HTR-8/SVneo (cell line): ENCODE measurements at places on chromosomes 11 and 22.

- DNase-seq, result no peak
These were observed 63.2 kb upstream of the DEUP1 start for GRCh38 chr11:93267383-93267782.

DNA sequence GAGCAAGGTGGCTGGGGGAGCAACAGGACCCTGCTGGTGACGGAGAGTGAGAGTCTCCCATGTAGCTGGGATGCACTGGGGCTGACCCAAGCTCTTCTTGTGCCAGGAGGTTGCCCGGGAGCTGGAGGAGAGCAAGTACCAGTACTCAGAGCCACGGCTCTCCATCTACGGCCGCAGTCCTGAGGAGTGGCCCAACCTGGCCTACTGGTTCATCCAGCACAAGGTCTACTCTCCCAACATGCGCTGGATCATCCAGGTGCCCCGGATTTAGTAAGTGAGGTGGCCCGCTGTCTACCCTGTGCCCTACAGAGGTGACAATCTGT is 40.4 kb downstream of the AMPD3 start:
- no peak for DNase-seq

- DNase-seq, result peak; percentile 92
These were observed 118.8 kb upstream of the CADM1 start for GRCh38 chr11:115623021-115623451.

DNA sequence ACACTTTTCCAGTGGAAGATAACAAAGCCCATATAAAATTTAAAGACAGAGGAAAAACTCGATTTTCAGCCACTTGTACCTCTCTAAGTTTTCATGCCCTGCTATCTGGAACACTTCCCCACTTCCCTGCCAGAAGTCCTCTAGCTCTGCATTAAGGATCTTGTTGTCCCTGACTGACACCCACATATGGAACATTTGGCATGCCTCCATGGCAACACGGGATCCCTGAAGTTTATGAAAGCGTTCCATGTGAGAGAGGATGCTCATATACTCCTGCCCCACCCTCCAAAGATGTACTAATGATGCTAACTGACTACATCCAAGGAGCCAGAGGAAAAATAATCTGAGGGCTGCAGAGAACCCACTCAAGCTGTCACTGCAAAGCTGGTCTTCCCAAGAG is 8.8 kb upstream of the C11orf91 start:
- no peak for DNase-seq

- DNase-seq, result no peak
These were observed 82.6 kb downstream of the MICAL2 start for GRCh38 chr11:12192794-12193514.

DNA sequence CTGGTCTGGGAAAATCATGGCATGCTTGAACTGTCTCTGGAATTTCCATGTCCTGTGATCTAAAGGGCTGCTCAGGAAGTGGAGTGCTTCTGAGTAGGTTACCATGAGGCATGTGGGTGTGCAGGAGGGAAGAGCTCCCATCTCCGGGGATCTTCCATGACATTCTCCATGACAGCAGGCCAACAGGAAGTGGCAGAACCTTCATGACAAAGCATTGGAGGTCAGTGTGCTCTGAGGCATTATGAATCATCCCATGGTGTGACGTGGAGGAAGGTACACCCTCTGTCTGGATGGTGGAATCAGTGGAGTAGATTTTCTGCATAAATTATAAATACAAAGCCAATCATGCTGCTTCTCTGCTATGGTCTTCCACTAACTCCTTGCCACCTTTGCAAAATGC is 139.6 kb upstream of the E2F8 start:
- DNase-seq, result peak; percentile 54

DNA sequence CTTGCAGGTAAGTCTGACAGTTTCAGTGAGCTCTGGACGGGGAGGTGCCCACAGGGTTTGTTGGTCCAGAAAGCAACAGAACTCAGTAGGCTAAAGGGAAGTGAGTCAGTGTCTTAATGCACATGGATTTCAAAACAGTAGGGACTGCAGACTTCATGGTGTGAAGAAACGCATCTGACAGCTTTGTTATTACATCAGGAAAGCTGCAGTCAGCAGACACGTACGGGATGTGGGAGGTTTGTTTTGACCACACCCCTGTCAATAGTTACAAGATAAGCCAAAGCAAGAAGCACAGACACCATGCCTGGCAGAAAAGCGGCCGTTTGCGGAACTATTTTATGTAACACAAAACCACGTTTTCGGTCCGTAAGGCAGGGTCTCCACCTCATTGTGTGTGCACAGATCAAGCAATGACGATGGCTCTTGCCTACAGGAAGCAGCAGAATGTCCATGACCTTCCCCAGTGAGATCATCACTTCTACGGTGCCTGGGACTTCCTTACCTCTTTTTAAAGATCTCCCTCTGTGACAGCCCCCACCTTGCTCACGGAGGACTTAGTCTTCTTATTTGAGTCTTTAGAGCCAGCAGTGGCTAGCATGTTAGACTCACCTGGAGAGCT is 58.2 kb upstream of the FTH1 start:
- peak; percentile 64 for DNase-seq

DNA sequence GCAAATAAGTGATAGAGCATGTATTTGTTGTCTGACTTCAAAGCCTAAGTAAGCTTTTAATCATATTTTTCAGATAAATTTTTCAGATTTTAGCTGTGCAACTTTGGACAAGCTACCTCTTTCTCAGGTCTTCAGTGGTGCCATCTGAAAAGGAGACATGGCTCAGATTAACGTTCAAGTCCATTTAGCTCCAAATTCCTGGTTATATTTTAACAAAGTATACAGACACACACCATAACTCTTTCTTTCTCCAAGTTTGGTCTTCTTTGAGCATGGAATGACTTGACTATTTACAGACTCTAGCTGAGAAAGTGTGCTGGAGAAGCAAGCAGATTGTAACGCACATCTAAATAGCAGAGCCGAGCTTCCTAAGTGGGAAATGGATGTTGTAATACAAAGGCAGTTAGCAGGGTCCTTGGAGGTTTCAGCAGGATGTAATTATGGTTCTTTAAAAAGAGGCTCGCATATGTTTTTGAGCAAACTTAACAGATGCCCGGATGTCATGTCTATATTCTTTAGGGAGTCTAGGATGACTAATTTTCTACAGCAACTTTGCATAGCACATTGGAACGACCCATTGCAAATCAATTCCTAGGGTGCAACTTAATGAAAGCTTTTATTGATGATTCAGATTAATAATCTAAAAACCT is 128.1 kb upstream of the E2F8 start:
- DNase-seq, result no peak

GRCh38 chr22:37326726-37327125 is 44.4 kb downstream of the CYTH4 start:
- DNase-seq, result no peak

- DNase-seq, result peak; percentile 41
These were observed 5.5 kb downstream of the TTC28 start for GRCh38 chr22:28674121-28674563.

DNA sequence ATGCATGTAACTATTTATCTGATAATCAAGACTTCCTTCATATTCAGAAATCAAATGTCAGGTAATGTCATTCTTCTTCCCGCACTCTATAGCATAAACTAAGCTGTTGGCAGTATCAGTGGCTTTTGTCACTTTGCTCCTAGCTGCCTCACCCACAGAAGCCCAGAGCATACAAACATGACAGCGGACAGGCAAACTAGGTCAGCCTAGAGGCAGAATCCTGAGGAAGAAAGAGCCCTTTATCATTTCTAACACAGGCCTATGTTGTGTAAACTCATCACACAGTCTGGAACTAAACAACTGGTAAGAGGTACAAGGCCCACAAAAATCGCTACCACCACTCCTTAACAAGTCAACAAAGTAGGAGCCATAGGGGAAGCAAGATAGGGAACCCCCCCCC is 21.0 kb downstream of the GUCY1A2 start:
- DNase-seq, result no peak

GRCh38 chr11:130512662-130513061 is 64.2 kb downstream of the ADAMTS15 start:
- no peak for DNase-seq

DNA sequence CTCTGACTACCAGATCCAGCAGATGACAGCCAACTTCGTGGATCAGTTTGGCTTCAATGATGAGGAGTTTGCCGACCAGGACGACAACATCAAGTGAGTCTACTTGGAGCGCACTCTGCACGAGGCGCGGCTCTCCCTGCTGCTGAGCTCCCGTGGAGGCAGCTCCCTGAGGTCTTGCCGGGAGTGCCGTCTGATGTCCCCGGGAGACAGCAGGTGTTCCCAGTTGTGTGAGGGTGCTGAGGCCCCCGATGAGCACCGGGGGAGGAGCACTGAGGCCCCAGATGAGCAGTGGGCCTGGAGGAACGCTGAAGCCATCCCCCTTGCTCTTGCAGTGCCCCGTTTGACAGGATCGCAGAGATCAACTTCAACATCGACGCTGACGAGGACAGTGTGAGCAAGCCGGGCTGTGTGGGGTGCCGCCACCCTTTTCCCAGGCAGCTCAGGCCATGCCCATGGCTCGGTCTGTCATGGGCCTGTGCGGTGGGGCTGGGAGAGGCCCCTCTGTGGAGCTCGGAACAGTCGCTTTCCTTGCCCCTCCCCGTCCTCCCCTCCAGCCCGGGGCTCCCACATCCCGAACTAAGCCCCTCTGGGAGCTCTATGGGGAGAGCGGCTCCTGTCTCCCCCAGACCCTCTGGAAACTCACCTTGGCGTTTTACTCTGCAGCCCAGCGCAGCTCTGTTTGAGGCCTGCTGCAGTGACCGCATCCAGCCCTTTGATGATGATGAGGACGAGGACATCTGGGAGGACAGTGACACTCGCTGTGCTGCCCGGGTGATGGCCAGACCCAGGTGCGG is 37.1 kb downstream of the SBF1 start:
- no peak for DNase-seq

DNA sequence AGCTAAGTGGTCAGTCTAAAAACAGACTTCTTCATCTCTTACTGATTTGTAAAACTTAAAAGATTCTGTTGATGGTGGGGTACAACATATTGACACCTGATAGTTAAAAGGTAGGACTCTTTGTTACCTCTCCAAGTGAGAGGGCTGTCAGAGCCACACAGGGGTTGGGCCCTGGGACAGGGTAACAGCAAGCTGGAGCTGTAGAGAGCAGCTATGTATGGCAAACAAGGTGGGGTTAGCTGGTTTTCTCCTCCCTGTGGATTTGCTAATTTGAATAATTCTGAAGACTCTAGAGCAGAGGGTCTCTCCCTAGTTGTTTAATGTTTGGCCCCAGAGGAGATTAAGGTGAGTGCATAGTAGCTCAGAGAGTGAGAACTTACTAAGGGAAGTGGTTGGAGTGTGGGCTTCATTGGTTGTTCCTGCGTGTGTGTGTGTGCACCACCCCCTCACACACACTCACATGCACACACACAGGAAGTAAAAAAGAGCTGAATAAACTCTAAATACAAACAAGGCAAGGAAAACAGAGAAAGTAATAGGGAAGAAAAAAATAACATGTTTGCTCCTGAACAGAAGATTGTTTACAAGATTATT is 9.2 kb upstream of the GAS2 start:
- DNase-seq, result no peak

DNA sequence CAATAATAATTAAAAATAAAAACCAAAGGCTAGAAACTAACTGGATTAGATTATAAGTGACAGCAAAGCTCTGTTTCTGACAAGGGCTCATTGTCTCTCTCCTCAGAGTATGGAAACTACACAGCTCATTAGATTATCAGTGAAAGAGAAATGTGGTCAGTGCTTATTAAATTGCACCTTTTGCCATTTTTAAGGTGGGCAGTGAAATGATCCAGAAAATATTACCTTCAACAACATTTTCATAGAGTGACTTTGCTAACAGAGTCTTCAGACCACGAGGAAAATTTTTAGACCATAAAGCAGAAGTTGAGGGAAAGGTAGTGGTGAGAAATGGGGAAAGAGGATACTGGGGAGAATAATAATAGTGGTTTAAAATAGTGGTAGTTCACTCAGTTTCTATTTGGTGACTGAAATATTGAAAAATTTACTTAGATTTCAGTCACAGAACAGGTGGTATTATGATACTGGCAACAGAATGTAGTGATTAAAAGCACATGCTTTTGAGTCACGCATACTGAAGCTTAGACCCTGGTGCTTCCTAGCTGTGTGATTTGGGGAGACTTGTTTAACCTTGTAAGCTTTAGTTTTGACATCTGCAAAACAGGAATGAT is 684.0 kb upstream of the CCDC90B start:
- DNase-seq, result no peak

DNA sequence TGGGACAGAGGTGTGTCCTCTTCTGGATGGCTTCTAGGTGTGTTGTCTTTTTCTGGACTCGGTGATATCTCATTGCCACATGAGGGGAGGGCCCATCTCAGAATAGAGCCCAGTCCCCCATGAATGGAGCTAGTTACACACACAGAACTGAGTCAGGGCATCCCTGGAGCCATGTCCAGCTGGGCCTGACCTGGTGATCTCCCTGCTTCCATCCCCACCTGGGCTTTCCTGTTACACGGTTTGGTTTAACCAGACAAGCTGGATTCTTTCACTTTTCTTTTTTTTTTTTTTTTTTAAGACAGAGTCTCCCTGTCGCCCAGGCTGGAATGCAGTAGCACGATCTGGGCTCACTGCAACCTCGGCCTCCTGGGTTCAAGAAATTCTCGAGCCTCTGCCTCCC is 6.1 kb upstream of the A4GALT start:
- no peak for DNase-seq

- DNase-seq, result no peak
These were observed 41.1 kb downstream of the C11orf91 start for GRCh38 chr11:33659370-33660139.

DNA sequence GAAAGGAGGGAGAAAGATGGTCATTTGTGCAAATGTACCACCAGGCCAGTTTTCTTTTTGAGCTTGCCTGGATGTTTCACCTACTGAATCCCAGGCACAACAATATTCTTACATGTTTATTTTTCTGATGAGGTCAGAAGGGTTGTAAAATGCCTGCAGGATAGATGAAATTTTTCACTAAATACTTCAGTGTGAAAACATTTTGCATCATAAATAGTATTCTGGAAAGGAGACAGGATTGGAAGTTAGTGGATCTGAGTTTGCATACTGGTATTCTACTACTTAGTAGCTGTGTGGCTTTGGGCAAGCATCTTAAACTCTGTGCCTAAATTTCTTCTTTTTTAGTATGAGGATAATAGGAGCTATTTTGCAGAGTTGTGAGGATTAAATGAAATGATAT is 24.8 kb downstream of the RNF169 start:
- DNase-seq, result no peak

GRCh38 chr22:49046546-49047361 is 780.9 kb downstream of the BRD1 start:
- no peak for DNase-seq

DNA sequence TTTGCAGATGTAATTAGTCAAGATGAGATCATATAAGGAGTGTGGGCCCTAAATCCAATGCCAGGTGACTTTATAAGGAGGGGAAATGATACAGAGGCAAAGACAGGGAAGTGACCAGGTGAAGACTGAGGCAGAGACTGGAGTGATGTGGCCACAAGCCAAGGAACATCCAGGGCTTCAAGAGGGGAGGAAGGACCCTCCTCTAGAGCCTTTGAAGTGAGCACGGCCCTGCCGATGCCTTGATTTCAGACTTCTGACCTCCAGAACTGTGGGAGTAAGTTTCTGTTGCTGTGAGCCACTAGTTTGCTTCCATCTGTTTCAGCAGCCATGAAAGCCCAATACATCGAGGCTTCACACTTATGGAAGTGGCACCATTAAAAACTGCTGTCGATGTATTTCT is 78.7 kb downstream of the SHANK2 start:
- no peak for DNase-seq

- no peak for DNase-seq
These were observed 77.1 kb downstream of the DHCR7 start for GRCh38 chr11:71370895-71371673.

- no peak for DNase-seq
These were observed 181.3 kb downstream of the IGLL1 start for GRCh38 chr22:23398701-23399366.
